Hematopoietic multipotent progenitor cell treated with erythropoietin and hydrocortisone succinate and interleukin-3 and kit ligand, for 4 days (in vitro differentiated cells): ENCODE measurements at places on chromosomes 2 and 18.

DNA sequence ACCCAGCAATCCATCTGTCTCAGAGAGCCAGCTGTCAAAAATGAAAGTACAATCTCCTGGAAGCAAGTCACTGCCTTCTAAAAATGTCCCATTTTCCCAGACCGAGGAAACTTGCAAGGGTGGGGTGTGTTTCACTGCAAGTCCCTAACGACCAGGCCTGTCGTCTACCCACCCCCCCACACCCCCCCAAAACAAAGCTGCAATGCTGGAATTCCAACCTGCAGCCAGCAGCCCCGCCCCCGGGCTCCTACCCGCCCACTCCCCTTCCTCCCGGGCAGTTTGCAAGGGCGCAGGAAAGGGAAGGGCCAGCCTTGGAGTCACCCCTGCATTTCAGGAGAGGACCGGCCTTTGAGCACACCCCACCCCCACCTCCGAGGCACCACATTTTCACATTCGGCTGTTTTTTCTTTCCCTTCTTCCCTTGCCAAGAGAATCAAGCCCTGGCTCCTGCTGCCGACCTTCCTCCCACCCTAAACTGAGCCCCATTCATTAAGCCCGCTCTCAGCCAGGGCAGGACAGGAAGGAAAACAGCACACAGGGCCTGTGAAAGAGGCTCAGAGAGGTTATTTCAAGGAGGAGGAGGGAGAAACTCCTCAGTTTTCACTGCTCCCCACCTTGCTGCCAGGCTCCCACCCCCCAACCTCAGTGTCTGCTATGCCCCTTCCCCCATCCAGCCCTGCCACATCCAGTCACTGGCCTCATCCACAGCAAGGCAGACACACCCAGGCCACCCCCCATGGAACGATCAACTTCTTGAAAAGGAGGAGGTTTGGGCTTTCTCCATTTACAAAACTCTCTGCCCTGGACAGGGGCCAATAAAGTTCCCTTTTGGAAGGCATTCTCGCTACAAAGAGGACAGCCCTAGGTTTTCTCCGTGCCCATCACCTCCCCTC is 11.3 kb downstream of the SMAD7 start:
- no peak for DNase-seq

GRCh38 chr2:149027590-149028250 is 10.8 kb upstream of the LYPD6B start:
- no peak for DNase-seq

- DNase-seq = no peak
Observed at GRCh38 chr2:217826520-217826919, 176.3 kb downstream of the TNS1 start.

GRCh38 chr18:25876330-25876948 is 214.0 kb downstream of the SS18 start:
- no peak for DNase-seq

- DNase-seq = no peak
Observed at GRCh38 chr18:58254873-58255511, 211.0 kb downstream of the NEDD4L start.

GRCh38 chr2:88177556-88177955 is 7.4 kb downstream of the THNSL2 start:
- DNase-seq = no peak

- DNase-seq = no peak
Observed at GRCh38 chr2:19835781-19836281, 66.0 kb downstream of the TTC32 start.

DNA sequence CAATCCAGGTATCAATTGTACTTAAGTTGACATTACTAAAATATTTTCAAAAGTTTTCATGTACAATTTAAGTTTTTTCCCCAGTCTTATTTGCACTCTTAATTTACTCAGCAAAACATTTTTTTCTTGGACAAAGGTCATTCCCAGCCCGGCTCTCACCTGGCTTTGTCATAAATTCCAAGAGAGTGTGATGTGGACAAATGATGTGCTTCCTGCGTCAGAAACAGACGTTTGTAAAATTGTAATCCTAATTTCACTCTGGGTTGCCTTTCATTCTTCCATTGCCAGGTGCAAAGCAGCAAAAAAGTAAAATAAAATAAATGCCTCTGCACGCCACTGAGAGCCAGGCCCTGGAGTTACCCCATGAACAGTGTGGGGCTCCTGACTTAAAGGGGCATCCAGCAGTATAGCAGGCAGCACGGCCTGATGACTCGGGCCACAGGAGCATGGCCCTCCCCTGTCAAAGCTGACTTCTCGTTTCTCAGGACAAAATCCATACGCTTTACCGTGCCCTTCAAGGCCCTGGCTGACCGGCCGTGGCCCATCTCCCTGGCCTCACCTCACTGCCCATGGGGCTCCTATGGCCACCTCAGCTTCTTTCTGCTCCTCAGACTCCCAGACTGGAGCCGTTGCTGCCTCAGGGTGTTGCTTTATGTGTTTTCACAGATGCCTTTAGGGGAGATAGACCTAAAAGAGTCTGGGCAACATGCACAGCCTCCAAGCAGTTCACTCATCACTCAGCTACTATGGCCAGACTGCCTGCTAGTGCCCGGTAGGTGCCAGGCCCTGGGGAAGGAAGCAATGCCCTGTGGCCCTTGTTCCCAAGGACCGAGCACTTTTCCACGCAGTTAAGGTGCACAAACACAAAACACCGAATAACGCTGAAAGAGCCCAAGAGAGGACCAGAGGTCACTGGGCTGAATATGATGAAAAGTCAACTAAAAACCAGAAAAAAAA is 7.6 kb upstream of the TMEM185B start:
- no peak for DNase-seq

DNA sequence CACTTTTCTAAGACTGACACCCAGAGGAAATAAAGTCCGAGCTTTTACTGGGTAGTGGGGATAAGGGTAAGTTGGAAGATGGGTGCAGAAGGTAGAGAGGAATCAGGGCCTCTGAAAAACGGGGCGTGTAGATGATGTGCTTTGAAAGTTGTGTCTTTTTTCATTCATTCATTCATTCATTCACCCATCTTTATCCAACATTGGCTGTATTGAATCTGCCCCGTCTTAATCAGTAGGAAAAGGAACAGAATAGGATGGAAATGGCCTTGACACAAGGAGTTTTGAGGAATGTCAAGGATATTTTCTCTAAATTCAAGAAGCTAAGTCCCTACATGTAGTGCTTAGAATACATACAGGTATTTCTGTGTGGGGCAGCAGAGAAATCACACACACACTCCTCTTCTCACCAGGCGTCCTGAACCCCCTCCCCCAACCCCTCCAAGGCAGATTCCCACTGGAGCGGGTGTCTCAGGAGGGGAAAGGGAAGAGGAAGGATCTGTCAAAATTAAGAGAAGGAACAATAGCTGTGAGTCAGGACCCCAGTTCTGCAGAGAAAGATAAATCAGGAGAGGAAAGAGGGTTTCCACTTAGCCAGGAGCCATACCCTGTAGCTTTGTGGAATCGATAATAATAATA is 13.9 kb downstream of the DYSF start:
- no peak for DNase-seq

DNA sequence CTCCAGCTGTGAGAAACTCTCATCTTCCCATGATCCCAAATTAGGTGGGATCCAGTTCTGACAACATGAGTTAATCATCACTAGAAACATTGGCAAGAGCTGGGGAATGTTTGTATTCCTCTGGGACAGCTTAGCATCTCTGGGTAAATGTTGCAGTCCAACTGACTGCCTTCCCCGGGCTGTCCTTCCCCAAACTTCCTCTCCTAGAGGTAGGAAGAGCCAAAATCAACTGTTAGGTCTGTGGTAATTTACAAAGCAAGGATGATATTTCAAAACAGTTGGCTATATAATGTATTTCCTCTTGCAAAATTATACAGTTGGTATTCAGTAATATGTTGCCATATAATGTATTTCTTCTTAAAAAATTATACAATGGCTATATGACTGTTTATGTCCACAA is 148.5 kb downstream of the MGAT5 start:
- peak; percentile 40 for DNase-seq

DNA sequence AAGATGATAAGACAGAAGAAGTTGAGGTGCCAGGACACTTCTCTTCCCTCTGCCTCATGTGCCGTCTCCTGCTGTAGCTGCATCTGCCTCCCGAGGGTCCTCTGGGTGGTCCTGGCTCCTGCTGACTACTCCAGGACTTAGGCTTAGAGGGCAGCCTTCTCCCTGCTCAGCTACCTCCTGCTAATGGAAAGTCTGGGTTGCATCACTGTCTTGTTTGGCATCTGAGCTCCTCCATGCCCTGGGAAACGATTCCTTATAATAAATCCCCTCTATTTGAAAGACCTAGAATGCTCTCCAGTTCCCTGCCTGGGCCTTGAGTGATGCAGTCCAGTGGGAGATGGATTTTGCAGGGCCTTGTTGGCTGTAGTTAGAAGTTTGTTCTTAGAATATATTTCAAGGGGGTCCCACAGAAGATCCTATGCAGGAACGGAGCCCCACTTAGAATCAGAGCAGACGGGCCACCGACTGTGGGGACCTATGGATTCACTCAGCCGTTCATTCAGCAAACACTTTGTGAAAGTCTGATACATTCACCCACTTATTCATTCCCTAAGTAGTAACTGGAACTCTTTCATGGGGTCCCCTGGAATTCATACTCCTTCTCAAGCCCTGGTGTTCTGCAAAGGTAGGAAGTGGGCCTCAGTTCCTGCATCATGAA is 269.8 kb upstream of the HDAC4 start:
- DNase-seq = no peak

GRCh38 chr2:64283641-64284361 is 139.6 kb upstream of the PELI1 start:
- DNase-seq = no peak

GRCh38 chr18:8938817-8939216 is 163.7 kb upstream of the NDUFV2 start:
- peak; percentile 84 for DNase-seq

DNA sequence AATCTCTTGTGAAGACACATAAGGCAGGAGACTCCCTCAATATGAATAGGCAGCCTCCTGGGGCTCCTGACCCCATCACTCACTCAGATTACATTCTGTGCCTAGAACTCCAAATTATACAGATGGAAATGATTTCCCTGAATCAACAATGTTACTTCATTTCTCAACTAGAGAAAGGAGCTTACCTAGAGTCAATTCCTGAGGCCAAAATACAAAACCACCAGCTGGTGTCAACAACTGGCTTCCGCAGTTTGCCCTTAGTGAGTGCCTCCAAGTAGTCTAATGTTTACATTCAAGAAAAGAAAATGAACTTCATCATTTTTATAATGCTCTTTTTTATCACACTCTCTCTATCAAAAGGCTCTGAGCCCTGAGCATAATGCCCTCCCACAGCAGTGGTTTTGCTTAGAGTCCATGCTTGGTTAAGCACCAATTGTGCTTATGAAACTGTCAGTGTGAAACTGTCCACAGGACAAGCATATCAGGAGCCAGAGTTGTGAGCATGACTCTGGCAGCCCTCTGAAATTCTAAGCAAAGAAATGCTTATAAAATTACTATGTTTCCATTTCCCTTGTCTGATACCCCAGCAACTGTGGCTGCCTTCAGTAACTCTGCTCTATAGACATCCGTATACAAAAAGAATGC is 305.7 kb upstream of the PKDCC start:
- DNase-seq = no peak

DNA sequence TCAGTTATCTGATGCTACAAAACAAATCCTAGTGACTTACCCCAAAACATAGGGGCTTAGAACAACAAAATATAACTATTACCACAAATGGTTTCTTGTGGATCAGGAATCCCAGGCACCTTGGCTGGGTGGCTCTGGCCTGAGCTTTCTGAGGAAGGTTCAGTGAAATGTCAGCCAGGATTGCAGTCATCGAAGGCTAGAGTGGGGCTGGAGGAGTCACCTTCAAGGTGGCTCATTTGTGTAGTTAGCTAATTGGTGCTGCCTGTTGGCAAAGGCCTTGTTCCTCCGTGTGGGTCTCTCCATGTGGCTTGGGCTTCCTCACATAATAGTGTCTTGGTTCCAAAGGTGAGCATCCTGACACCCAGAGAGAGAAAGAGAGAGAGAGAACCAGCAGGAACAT is 57.4 kb downstream of the COPS8 start:
- no peak for DNase-seq

DNA sequence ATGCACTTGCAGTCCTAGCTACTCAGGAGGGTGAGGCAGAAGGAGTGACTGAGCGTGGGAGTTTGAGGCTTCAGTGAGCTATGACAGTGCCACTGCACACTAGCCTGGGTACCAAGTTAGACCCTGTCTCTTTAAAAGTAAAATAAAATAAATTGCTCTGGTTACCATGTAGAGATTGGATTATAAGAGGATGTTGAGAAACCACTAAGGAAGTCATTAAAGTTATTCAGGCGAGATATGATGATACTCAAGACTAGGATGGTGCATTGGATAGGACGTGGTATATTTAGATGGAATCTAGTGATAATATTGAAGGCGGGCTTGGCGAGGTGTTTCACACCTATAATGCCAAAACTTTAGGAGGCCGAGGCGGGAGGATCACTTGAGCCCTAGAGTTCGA is 50.6 kb downstream of the BMPR2 start:
- DNase-seq = peak; percentile 19

GRCh38 chr18:40524881-40525280 is 1430.2 kb upstream of the PIK3C3 start:
- no peak for DNase-seq

GRCh38 chr2:119721904-119722303 is 37.8 kb upstream of the PTPN4 start:
- DNase-seq = no peak

- DNase-seq = peak; percentile 40
Observed at GRCh38 chr2:168577885-168578284, 121.8 kb downstream of the CERS6 start.

- no peak for DNase-seq
Observed at GRCh38 chr2:224190936-224191270, 151.8 kb upstream of the SERPINE2 start.

- DNase-seq = no peak
Observed at GRCh38 chr2:234269769-234270204, 219.3 kb downstream of the SPP2 start.

DNA sequence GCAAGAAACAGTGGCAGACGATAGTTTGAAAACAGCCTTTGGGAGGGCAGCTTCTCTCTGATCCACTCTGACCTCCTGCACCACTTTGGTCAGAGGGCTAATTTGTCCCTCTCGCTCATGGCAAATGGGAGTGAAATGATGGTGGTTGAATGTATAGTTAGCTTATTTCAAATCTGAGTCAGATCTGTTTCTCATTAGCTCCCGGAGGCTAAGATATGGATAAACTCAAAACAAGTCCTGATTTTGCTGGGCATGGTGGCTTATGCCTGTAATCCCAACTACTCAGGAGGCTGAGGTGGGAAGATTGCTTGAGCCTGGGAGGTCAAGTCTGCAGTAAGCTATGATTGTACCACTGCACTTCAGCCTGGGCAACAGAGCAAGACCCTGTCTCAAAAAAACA is 145.0 kb downstream of the ALK start:
- no peak for DNase-seq
